Osteocyte (in vitro differentiated cells): ENCODE measurements at places on chromosomes 5 and 9. TPM values are rescaled to one million over a fixed set of nuclear protein-coding genes. Genes with fewer than 3 reads are reported as not detected.

DNA sequence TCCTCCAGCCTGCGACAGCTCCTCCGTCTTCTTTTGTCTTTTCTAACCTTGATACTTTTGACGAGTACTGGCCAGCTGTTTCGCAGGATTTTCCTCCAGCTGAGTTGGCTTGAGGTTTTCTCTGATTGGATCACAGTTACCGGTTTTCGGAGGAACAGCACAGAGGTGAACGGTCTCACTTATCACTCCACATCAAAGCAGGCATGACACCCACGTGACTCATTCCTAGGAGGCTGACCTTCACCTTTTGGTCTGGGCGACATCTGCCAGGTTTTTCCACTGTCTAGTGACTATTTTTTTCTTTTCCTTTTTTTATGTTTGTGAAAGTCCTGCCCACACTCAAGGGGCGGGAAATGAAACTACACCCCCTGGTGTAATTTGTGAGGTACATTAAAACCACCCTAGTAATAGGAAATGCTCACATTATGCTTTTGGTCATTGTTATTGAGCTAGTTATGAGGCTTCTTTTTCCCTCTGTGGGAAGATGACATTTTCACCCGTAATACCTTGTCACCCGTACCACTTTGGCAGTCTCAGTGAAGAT lies 319.2 kb downstream of the GADD45G start:
- no peak for DNase-seq

PCDHB6 gene
- total RNA-seq: 1.4 and 1.6 TPM in 2 replicates

MTRR gene
- total RNA-seq: 36.3 and 40.9 TPM in 2 replicates

DNA sequence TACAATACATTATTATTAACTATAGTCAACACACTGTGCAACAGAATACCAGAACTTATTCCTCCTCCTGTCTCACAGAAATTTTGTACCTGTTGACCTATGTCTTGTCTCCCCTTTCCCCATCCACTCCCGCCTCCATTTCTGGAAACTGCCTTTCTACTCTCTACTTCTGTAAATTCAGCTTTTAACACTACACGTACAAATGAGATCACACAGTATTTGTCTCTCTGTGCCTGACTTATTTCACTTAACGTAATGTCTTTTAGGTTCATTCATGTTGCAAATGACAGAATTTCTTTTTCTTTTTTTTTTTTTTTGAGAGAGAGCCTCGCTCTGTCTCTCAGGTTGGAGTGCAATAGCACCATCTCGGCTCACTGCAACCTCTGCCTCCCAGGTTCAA lies 19.5 kb downstream of the MEF2C start:
- no peak for DNase-seq

DRD1 gene
- not detected in 2 replicates for total RNA-seq

DNA sequence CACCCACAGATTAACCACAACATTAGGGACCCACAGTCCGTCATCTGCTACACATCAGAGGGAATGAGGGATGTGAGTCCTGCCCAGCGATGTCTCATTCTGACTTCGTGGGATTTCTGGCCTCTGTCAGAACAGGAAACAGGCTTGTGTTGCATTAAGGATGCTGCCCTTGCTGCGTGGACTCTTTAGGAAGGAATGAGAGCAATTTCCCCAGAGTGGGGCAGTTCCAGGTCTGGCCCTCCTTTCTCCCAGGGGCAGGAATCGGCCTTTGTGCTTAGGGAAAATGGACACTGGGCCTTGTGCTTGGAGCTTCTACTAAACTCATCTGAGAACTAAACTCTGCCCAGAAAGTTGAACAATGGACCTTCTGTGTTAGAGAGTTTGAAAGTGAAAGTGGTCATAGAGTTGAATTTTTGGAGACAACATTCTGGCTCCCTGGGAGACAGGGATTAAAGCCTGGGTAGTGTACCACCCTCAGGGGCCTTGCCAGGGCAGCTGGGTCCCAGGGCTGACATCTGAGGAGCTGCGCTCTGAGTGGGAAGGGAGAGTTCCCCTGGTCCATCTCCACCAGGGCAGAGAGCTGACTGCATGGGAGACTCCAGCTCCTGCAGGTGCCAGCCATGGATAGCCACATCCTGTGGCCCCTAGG lies 37.8 kb upstream of the S1PR3 start:
- no peak for DNase-seq

GRCh38 chr5:95823738-95824609 lies 1.4 kb upstream of the GLRX start:
- DNase-seq: no peak

NUTM2G gene
- total RNA-seq: 0.13 TPM in 1 of 2 replicates, not detected in the other

BAAT gene
- 0.13 TPM in 1 of 2 replicates, not detected in the other for total RNA-seq

ACTBL2 gene
- total RNA-seq: not detected in 2 replicates

CNTNAP3B gene
- total RNA-seq: 10.0 and 13.0 TPM in 2 replicates

- no peak for DNase-seq
Measured at GRCh38 chr5:9263656-9264055, 282.2 kb downstream of the SEMA5A start.

ARHGAP26 gene
- 14.1 and 15.1 TPM in 2 replicates for total RNA-seq

DNA sequence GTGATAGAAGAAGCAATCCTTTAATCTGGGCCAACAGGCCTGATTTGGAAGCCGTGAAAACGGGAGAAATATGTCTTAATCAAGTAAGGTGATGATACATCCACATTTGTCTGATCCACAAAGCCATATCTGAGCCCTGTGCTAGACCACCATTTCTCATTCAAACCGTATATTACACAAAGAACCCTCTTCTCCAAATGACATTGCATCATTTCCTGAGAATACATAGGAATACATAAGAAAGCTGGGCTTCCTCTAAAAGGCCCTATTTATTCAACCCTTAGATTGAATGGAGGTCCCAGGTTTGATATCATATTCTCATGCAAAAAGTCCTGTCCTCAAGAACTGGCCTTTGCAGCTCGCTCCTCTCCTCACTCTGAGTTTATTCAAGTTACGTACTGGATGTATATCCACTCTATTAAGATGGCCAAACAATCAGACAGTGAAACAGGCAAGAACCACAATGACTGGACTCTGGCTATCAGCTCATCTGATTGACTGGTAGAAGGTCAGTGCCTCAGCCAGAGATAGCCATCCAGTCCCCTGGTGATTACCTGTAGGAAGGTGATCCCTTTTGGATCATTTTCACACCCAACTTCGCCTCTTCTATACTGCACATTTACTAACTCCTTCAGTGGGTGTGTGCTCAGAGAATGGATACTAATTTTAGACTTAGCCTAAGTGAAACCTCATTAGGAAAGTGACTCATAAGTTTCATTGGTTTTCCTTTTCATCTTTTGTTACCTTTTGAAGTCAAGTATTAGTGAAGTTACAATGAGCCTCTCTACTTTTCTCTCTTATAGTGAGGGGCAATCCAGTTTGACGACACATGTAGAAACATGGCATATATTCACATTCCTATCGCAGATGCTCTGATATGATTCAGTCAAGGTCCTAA lies 167.6 kb upstream of the WWC1 start:
- no peak for DNase-seq

- DNase-seq: no peak
Measured at GRCh38 chr9:13956107-13956506, 357.8 kb downstream of the NFIB start.
